ENCODE measurements at places on chromosomes 16 and 17. TPM values are rescaled to one million over a fixed set of nuclear protein-coding genes. Genes with fewer than 3 reads are reported as not detected.

DNA sequence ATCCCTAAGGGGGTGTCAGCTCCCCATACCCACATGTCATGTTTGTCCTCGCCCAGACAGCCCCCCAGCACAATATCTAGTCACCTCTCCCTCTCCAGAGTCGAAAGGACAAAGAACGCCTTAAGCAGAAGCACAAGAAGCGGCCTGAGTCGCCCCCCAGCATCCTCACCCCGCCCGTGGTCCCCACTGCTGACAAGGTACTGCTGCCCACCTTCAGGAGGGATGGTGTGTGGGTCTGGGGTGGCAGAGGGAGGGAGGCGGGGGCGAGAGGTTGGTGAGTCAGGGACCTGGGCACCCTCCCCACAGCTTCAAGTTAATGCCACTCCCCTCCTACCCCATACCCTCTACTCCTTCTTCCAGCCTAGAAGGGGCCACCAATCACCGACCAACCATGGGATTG lies 7.5 kb downstream of the MLLT6 start:
- no peak for DNase-seq

GRCh38 chr17:7014995-7015958 lies 2.9 kb downstream of the RNASEK start:
- peak; percentile 56 for DNase-seq

- DNase-seq: no peak
Measured at GRCh38 chr16:81212830-81213465, 25.5 kb upstream of the BCO1 start.

- no peak for DNase-seq
Measured at GRCh38 chr17:37100231-37100630, 151.5 kb downstream of the AATF start.

The KRT31 gene
- total RNA-seq: not detected
